Stomach (tissue), 19 donors: ENCODE measurements at places on chromosomes 2 and 18. TPM values are rescaled to one million over a fixed set of nuclear protein-coding genes. Genes with fewer than 3 reads are reported as not detected.

- no peak for DNase-seq
Observed at GRCh38 chr2:224060783-224061482, 21.8 kb upstream of the SERPINE2 start.

- DNase-seq: no peak
Observed at GRCh38 chr2:137951586-137951985, 12.7 kb upstream of the HNMT start.

- DNase-seq: peak; percentile 6
Observed at GRCh38 chr2:161825429-161825828, 201.2 kb downstream of the SLC4A10 start.

DNA sequence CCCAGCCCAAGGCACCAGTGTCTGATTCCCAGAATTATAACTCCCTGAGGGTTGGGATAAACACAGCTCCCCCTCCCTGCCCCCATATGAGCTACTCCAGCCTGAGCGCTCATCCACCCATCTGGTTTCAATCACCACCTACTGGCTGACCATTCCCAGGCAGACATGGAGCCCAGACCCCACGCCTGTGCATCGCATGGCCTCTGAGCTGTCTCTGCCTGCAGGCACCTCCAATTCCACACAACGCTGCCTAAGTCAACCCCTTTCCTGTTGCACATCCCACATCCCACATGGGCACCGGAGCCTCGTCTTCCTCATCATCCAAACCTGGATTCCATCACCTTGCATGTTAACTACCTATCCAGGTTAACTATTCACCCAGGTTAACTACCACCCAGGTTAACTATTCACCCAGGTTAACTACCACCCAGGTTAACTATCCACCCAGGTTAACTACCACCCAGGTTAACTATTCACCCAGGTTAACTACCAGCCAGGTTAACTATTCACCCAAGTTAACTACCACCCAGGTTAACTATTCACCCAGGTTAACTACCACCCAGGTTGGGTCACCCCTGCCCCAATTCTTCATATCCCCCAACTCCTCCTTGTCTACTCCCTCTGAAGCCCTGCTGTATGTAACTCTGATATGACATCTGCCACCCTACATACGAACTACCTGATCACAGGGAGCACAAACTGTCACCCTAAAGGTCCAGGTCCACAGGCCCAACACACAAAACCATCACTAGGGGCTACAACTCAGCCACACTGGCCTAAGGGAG is 47.8 kb downstream of the TEX51 start:
- no peak for DNase-seq

- DNase-seq: peak; percentile 95
Observed at GRCh38 chr2:237315170-237315828, 98.7 kb downstream of the COL6A3 start.

DNA sequence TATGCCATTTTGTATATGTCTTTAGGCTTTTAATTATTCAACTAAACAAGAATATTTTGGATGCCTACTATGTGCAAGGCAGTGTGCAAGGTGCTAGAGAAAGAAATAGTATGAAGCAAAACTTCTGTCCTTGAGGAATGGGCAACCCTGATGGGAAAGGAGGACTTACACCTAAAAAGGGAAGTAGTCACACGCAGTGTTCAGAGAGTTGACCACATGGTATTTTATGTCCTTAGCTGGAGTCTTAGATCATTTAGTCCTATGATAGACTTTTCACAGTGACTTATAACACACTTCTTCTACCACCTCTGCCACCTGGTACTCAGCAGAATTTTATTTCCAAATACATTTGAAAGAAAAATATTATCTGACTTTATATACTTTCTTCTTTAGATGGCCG is 291.6 kb downstream of the PLCL1 start:
- no peak for DNase-seq

DNA sequence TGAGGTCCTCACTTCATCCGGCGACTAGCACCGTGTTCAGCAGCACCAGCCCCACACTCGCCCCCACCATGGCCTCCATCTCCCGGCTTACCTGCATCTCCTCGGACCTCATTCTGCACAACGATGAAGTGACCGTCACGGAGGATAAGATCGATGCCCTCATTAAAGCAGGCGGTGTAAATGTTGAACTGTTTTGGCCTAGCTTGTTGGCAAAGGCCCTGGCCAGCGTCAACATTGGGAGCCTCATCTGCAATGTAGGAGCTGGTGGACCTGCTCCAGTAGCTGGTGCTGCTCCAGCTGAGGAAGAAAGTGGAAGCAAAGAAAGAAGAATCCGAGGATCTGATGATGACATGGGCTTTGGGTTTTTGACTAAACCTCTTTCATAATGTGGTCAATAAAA is 70.5 kb upstream of the MYCN start:
- DNase-seq: no peak

Gene INHBB
- total RNA-seq: 0.37 TPM

Gene NR4A2
- 7.7 TPM for total RNA-seq

Gene SLC30A3
- not detected for total RNA-seq

Gene TIA1
- total RNA-seq: 125 TPM

Gene COL4A3
- under 0.01 TPM for total RNA-seq

Gene SLC4A1AP
- 25.7 TPM for total RNA-seq
